Activated CD8-positive, alpha-beta memory T cell treated with anti-CD3 and anti-CD28 coated beads for 48 hours (primary cell): ENCODE measurements at places on chromosomes 16 and 17.

- DNase-seq = no peak
Measured at GRCh38 chr17:48795444-48796162, 21.4 kb downstream of the TTLL6 start.

DNA sequence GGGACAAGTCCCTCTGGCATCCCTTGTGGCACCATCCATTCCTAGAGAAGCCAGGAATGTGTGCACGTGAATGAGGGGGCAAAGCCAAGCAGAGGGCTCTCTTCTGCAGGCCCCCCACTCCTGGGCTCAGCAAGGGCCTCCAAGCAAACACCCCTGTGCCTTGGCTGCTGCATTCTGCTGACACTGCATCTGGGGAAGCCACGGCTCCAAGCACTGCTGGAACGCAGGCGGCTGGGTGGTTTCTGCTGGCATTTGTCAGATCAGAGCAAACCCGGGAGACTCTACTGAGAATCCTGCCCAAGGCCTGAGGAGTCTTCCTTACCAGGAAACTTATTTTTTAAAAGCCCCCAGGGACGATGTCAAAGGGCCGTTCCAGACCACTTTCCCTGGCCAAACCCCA, 23.3 kb downstream of the ATP6V0D1 start:
- DNase-seq = no peak

DNA sequence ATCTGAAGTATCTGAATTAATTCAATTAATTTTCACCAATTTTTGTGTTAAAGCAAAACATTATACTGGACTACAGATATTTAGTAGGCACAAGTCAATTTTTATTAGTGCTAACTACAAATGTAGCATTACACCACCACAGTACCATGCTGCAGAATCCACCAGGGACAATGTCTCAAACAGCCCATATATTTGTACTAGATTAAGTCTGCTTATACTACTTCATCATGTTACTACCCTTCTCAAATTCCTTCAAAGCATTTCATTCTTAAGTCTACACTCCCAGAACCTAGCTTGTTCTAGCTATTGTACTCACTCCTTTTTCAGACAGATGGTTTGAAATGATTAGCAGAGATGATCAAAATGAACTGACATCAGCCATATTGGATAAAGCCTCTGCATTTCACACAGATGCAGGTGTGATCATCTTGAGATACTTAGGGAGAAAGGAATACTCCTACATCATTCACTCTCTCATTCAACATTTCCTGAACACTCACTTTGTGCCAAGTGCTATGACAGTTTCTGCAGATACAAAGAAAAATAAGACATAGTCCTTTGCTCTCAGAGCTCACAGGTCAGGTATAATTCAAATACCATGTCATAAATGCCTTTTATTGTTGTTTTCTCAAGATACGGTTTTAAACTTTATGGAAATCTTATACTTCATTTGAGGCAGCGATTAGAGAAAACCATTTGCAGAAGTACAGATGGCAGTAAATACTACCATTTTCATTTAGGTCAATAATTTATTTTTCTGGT, 47.7 kb downstream of the SMURF2 start:
- no peak for DNase-seq

DNA sequence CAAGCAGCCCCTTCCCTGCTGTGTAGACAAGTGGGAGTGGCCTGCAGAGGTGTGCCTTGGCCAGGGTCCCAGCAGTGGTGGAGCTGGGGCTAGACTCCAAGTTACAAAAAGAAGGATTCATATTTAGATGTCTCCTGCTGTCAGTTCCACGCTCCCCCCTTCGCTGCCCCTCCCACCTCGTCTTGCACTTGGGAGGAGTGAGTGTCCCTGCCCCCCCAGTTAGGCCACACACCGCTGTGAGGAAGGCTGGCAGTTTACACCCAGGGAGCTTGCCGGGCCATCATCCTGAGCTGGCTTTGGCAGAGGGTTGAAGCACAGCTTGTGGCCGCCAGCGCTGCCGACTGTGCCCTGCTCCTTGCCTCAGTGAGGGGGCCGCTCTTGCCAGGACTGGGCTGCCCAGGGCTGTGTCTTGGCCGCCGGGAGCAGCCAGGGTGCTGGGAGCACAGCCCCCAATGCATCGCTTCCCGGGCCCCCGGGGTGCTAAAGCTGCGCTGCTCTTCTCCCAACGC, 44.3 kb downstream of the ELAC2 start:
- DNase-seq = no peak

DNA sequence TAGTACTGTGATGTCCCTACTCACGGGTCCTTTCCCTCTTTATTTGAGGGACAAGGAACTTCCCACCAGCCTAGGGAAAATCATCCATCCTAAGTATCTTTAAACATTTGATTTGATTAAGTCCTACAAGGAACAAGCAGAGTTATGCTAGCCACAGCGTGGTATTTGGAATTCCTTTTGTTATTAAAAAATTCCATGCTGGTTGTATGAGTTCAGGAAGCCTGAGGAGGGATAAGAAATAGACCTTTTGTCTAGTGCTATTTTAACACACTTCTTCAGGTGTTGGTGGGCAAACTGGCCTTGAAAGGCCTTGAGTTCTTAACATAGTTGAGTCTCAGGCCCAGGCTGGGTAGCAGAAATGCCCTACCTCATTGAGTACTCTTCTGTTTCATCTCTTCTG, 105.4 kb upstream of the TBX2 start:
- DNase-seq = no peak

DNA sequence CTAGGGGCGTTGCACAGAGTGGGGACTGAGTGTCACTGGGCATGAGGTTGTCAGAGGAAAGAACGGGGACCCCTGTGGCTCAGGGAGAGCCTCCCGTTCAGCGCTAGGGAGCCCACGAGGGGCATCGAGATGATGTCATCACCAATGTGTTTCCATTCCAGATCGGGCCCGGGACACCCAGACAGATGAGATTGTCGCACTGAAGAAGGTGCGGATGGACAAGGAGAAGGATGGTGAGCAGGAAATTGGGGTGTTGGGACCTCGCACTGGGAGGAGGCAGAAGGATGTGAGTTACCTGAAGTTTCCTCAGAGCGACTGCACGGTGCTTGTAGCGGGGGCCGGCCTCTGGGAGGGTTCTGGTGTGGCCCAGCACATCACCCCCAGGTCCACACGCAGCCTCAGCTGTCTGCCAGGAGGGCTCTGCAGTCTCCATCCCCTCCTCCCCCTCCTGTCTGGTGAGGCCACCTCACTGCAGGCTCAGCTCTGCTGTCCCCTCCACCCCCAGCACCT, 4.0 kb downstream of the CDK10 start:
- no peak for DNase-seq

DNA sequence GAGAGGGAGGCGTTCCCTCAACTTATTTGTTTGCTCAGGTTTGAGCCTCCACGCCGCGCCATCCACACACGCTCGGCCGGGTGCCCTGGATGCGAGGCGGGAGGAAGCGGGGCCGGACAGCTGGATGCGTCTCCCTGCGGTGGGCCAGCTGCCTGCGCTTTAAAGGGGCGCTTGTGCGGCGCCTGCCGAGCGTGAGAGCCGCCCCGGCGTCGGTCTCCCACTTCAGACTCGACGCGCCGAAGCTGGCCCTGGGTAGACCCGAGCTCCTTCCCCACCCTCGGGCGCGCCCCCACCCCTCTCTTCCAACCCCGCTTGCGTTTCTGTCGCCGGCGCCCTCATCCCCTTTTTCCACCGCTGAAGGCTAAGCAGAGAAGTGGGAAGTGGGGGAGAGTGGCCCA, 527 bp upstream of the CHAD start:
- DNase-seq = no peak

GRCh38 chr17:79023180-79023705, 726 bp upstream of the C1QTNF1 start:
- no peak for DNase-seq

DNA sequence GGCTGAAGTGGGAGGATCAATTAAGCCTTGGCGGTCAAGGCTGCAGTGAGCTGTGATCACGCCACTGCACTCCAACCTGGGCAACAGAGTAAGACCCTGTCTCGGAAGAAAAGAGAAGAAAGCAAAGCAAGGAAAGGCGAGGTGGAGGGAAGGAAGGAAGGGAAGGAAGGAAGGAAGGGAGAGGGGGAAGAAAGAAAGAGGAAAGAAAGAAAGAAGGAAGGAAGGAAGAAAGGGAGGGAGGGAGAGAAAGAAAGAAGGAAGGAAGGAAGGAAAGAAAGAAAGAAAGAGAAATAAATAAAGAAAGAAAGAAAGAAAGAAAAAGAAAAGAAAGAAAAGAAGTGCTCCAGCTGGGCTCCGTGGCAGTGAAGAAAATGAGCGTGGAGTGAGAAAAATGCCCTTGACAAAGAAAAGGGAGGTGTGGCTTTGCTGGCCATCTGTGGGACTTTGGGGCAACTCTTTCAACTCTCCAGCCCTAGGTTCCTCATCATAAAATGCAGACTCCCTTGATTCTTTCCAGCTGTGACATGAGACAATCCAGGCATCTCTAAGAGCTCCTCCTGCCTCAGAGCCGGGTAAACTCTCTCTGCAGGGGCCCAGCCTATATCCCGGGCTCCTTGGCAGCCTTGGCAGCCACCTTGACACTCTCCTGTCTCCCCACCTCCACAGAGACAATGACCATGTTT, 2.4 kb downstream of the GSDMA start:
- DNase-seq = no peak

- no peak for DNase-seq
Measured at GRCh38 chr17:70352834-70353233, 183.5 kb downstream of the KCNJ2 start.

DNA sequence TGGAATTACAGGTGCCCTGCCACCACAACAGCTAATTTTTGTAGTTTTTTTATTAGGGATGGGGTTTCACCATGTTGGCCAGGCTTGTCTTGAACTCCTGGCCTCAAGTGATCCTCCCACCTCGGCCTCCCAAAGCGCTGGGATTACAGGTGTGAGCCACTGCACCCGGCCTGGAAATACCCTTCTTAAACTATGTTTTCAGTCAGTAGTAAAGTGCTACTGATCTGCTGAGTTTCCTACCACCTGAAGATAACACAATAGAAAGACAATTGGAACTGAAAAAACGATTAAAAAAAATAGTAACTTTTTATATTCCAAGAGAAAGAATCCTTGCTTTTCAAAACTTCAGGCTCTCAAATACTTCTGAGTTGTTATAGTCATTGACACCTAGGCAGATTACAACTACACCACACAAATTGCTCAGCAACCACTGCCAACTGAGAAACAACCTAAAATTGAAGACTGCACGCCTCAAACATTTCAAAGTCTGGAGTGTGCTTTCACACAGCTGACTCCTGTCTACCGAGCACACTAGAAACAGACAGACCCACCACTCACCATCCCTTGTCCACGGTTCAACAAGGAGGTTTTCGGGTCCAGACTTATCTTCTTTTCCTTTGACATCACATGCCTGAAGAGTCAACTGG, 40.9 kb downstream of the ZZEF1 start:
- DNase-seq = no peak

GRCh38 chr16:84714028-84714427, 14.2 kb downstream of the USP10 start:
- DNase-seq = no peak

- no peak for DNase-seq
Measured at GRCh38 chr16:17435318-17435717, 35.4 kb downstream of the XYLT1 start.

- DNase-seq = no peak
Measured at GRCh38 chr16:4314532-4315185, 1.2 kb upstream of the GLIS2 start.

DNA sequence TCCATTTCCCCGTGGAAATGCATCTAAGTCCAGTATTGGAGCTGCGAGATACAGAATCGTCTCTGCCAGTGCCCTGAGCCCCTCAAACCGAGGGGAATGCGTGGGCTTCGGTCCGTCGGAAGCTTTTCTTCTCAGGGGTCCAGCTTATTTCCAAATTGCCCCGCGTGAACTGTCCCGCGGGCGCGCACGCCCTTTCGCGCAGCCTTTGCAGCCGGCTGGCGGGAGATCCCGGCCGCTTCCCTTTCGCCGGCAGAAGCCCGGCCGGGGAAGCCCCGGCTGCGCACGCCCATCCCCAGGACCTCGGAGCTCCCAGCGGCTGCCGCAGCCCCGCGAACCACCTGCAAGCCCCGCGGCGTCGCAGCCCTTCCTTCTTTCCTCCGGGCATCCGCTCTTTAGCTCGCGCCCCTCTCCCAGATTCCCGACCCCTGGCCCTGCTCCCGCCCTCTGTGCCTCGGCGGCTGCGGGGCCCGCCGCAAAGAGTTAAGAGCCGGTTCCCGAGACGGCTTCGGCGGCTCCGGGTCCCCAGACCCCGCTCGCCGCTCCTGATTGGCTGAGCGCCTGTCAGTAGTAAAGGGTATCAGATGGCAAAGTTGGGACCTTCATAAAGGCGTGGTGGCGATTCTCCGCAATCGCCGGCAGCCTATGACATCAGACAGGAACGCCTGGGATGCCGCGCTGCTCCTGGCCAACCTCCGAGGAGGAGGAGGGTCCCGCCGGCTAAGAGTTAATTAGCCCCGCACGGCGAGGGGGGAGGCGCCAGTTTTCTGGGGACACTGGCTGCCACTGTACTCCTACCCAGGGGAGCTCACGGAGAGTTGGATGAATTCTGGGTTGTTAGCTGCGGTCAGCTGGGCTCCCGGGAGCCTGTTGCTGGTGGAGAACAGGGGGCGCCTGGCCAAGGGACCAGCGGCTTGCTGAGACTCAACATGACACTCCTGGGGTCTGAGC, at the start of gene MYOCD:
Gene MYOCD, plus strand, starts transcription at position 628 of the 948 bp plus-strand sequence. Its CDS starts 299 bp downstream, at position 927.
- DNase-seq = no peak

- DNase-seq = no peak
Measured at GRCh38 chr17:1521086-1521640, 4.8 kb upstream of the INPP5K start.

DNA sequence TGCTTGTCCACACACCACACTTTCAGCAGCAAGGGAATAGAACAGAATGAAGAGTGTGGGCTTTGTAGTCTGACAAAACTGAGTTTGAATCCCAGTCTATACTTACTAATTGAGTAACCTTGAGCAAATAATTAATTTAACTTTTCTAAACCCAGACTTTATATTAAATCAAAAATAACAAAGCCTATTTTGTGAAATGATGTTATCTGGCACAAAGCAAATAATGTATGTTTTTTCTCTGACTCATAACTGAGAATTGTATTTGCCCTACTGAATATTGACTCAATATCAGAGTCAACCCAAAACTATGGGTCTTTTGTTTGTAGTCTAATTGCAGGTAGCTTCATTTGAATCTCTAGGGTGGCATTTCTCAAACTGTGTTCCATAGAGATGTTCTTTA, 77.9 kb upstream of the TANC2 start:
- no peak for DNase-seq

GRCh38 chr17:72414967-72415853, 294.4 kb downstream of the SOX9 start:
- no peak for DNase-seq

DNA sequence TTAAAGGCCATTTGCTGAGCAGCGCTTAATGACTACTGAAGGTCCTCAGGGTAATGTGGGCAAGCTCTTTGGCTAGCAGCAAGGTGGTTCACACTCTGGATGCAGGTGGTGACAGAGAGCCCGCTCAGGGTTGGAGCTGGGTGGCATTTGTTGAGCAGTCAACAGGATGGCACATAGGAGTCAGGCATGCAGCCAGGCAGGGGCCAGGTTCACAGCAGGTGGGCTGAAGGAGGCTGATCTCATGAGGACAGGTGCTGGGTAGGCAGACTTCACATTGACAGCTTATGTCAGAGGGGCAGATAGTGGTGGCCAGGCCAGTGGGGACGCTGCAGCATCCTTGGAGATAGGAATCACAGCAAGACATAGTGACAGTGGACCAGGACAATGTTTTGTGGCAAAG, 4.5 kb downstream of the KRTAP3-1 start:
- no peak for DNase-seq

- no peak for DNase-seq
Measured at GRCh38 chr17:58050966-58051365, 32.3 kb upstream of the DYNLL2 start.

- DNase-seq = no peak
Measured at GRCh38 chr16:86598607-86599565, 20.5 kb downstream of the FOXL1 start.

GRCh38 chr16:84323606-84324005, 28.9 kb downstream of the WFDC1 start:
- DNase-seq = no peak

GRCh38 chr17:8865811-8866210, 1.7 kb downstream of the PIK3R6 start:
- DNase-seq = no peak
